Stimulated activated CD8-positive, alpha-beta memory T cell treated with anti-CD3 and anti-CD28 coated beads, Interleukin-7, amount 100 ng/mL, for 1 hour (primary cell): ENCODE measurements at places on chromosomes 1 and 21.

DNA sequence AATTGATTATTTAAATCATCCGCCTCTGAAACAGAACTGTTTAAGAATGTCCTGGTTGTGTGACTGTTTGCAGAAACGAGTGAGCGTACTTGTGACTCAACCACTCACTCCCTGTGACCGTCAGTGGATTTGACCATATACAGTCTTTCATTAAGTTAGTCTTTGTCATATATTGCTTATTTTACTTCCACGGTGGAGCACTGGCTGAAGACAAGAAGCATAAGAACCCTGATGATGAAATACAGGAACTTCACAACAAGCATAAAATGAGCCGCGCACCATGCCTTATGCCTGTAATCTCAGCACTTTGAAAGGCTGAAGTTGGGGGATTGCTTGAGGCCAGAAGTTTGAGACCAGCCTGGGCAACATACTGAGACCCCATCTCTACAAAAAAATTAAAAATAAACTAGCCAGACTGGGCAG lies 194.0 kb downstream of the TOMM20 start:
- no peak for DNase-seq

- DNase-seq, result no peak
Measured at GRCh38 chr1:27299385-27300271, 22.3 kb upstream of the TMEM222 start.

GRCh38 chr1:29513357-29513756 lies 277.0 kb downstream of the PTPRU start:
- no peak for DNase-seq

DNA sequence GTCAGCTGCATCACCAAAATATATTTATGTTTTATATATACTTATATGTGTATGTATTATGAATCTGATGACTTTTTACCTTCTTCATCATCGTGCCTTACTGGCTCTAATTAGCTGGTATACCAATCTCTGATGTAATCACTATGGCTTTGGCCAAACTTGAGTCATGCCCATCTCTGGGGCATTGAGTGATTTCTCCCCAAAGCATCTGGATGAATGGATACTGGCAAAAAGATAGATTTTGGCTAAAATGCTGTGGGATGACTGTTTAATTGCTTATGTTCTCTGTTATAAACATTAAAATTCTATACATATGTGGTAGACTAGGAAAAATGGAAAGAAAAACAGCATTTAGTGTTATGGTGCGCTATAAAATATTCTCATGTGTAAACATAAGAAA lies 19.6 kb downstream of the CDKN2C start:
- no peak for DNase-seq

DNA sequence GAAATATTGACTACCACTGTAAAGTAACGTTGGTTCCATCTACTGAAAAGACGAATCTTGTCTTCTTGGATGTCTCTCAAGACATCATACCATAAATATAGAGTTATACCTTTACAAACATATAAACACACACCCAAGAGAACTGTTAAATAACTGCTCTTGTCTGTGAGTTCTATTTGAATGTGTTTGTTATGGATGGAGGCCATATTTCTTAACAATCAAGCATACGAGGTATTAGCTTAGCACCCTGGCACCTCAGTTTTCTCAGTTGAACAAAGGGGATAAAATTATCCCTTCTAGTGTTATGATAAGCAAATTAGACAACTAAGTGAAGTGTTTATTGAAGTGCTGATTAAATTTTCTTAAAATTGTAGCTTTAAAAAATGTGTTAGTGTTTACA lies 336.6 kb upstream of the ZRANB2 start:
- no peak for DNase-seq

GRCh38 chr1:235782601-235783000 lies 84.1 kb downstream of the LYST start:
- no peak for DNase-seq

GRCh38 chr1:62361431-62361830 lies 42.2 kb upstream of the KANK4 start:
- no peak for DNase-seq

- no peak for DNase-seq
Measured at GRCh38 chr1:25710583-25711347, 89.2 kb upstream of the SELENON start.
